ENCODE measurements at places on chromosomes 7 and 10.

GRCh38 chr7:22551768-22552513 lies 52.0 kb upstream of the STEAP1B start:
- DNase-seq: no peak

DNA sequence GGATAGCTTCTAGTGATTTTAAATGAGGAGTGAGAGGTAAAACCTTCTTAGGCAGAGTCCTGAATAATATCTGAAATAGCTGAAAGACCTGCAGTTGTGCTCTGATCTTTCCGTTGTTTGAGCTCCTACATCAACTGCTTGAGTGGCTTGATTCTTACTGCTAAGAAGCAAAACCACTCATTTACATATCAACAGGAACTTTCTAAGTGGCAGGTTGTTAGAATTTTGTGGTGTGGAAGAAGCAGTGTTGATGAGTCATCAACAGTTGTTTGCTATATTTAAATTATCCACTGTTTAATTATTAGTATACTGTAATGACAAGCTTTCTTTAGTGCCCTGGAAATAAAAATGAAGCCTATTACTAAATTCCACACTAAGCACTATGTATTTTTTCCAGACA lies 689.5 kb downstream of the DNAJB9 start:
- DNase-seq: no peak

- DNase-seq: no peak
These were observed 12.4 kb upstream of the GSTK1 start for GRCh38 chr7:143250822-143251221.

DNA sequence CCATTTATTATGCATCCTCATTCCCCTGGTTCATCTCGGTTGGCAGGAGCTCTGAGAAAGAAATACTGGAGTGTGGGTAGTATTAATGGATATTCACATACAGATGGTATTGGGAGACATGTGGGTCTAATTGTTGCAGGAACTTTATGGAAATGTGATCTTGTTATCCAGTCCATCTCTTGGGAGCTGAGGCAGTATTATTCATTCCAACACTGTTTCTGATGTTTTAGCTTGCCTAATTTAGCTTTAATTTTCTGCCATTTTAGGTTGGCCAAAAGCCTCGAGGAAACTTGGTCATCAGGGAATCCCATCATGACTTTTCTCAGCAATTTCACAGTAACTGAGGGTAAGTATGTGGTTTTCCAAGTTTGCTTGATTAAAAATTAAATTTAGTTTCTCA lies 125.7 kb downstream of the ABCA13 start:
- no peak for DNase-seq

DNA sequence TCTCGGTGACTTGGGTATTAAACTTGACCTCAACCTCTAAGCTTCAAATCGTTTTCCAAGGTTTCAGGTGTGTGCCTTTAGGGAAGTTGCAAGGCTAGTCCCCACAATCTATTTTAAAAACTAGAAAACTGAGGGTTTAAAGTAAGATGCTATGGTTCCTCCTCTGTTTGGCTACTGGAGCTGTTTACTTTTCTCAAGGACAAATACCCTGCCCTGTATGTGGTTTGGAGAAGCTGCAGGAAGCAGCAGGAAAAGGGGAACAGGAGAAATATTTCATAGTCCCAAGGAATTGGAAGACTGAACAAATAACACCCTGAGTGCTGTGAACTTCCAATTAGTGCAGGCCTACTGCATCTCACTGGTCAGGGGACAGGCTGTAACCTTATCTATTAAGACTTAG lies 135.9 kb downstream of the NRP1 start:
- DNase-seq: no peak

GRCh38 chr10:99325281-99325680 lies 3.9 kb upstream of the CNNM1 start:
- DNase-seq: no peak

DNA sequence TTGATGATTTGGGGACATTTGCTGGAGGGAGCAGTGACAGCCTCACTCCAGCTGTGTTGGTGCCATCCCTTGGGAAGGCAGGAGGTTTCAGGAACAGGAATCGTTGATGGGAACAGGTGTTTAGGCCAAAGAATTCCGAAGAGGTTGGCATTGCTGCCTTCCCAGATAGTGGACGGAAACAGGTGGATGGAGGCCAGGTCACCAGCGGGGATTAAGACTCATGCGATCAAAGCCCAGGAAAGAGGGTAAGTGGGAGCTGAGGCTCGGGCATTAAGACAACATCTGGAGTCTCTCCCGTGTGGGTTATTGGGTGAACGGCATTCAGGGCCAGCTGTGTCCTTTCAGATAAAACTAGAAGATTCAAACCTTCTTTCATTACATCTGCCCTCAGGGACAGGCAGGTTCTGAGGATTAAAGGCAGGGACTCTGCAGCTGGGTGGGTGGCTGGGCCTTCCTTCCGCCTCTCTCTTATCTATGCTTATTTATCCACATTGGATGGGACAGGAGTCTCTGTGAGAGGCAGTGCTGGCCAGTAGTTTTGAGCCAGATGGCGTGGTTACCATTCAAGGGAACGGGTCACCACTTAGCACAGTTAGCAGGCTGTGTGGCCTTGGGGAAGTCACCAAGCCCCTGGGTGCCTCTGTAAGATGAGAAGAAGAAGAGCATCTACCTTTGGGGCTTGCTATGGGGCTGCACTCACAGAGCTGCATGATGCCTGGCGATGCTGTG lies 67.6 kb downstream of the INSIG1 start:
- DNase-seq: no peak

DNA sequence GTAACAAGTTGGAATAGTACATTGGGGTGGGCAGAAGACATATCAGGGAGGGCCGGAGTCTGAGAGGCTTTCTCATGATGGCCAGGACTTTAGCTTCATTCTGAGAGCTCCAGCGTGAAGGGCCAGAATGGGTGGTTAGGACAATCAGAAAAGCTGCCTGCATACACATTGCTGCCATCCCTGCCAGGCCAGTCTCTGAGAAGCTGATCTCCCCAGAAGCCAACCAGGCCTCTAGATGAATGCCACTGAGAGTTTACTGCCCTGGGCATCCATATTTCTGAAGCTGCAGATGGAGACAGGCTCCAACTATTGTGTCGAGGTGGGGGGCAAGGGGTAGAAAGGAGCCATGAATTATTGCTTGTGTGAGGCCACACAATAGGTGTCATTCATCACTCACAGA lies 32.0 kb upstream of the ARHGAP22 start:
- no peak for DNase-seq

- DNase-seq: no peak
These were observed 101.8 kb upstream of the RET start for GRCh38 chr10:42975005-42975493.

DNA sequence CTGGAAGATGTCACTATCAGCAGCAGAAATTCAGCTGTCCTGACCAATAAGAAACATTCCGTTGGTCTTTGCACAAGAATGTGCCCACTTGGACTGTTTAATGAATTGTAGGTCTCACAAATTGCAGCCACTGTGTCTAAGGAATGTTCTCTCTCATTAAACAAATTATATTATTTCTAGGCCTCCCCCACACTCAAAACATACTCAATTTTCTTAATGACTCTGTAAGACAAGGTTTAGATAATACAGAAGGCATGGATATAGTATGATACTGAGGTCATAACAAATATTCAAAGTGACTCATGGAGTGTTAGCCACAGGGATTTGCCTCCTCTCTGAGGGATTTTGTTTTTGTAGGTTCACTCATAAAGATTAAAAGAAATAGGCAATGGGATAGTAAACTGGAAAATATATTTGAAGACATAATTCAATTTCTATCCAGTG lies 197.5 kb downstream of the PTN start:
- no peak for DNase-seq

Data from stimulated activated CD4-positive, alpha-beta T cell treated with anti-CD3 and anti-CD28 coated beads, TNF-alpha, amount 100 ng/mL, for 48 hours (primary cell).